ENCODE measurements at places on chromosomes 12 and 14. TPM values are rescaled to one million over a fixed set of nuclear protein-coding genes. Genes with fewer than 3 reads are reported as not detected.

Gene SLCO1B3
- polyA plus RNA-seq = not detected

Gene FLRT2
- polyA plus RNA-seq = 34.9 TPM

Gene TAMALIN
- not detected for polyA plus RNA-seq

Gene TAS2R7
- not detected for polyA plus RNA-seq

Gene CYP27B1
- 0.42 TPM for polyA plus RNA-seq

Gene ART4
- not detected for polyA plus RNA-seq

DNA sequence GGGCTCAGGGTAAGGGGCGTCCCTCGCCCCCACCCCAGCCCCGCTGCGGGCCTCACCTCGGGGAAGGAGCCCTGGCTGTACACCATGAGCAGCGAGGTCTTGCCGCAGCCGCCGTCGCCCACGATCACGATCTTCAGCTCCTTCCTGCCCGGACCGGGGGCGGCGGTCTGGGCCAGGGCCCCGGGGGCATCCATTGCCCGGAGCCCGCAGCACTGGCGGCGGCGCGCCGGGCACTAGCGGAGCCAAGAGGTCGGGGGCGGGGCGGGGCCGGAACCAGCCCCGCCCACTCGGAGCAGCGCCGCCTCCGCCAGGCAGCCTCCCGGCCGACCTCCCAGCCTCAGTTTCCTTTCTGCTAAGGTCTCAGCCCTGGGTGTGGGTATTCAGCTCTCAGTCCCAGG lies at the start of gene RHOF:
RHOF (minus strand) TSS at position 249 of the 398 bp plus-strand sequence; CDS start at position 194, 55 bp downstream.
- DNase-seq = peak; percentile 56

GRCh38 chr12:75922944-75923642 lies 108.5 kb downstream of the PHLDA1 start:
- DNase-seq = no peak

DNA sequence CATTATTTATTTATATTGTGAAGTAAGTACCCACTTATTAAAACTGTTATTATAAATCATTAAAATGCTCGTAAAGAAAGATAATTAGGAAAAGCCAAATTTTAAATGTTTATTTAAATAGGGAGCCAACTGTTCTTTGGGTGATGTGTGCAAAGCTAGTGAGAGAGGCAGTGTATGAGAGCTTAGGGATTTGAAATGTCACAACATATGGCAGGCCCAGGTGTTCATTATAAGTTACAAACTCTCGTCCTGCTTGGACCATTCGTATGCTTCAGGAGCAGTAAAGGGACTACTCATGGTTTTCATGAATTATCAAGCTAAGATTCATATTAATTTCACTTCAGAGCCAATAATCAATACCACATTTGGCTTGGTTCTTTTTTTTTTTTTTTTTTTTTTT lies 154.5 kb downstream of the TGFB3 start:
- DNase-seq = no peak

GRCh38 chr12:16112612-16113560 lies 164.6 kb downstream of the SLC15A5 start:
- DNase-seq = no peak

GRCh38 chr12:83827860-83828259 lies 1084.7 kb downstream of the SLC6A15 start:
- no peak for DNase-seq

DNA sequence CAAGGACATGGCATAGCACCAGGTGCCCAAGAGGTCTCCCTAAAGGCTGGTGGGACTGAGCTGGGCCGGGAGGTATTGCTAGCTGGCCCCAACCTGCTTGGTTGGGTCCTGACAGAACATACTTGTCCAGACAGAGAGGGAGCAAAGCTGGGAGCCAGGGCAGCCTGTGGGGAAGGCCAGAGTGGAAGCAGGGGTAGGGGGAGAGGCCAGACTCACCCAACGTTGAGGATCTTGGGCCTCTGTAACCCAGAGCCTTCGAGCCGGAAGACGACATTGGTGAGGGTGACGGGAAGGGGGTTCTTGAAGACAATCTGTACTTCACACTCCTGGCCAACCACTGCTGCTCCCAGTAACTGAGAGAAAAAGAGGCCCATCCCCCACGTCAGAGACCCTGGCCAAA lies 9.0 kb downstream of the TGM1 start:
- no peak for DNase-seq

GRCh38 chr12:109879351-109880042 lies 844 bp downstream of the GLTP start:
- peak; percentile 46 for DNase-seq

DNA sequence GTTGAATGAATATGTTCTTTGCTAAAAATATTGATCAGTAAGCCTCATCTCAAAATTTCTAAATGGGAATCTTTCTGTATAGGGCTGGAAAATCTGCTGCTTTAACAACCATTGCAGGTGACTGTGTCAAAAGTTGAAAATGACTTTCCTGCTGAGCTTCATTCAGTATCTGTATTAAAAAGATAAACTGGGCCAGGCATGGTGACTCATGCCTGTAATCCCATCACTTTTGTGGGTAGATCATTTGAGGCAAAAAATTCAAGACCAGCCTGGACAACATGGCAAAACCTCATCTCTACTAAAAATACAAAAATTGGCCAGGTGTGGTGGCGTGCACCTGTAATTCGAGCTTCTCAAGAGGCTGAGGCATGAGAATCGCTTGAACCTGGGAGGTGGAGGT lies 213.7 kb upstream of the SYT10 start:
- no peak for DNase-seq

- DNase-seq = peak; percentile 97
Measured at GRCh38 chr12:127393896-127394295, 873.1 kb upstream of the TMEM132C start.

- peak; percentile 29 for DNase-seq
Measured at GRCh38 chr12:45349916-45350315, 134.0 kb downstream of the ANO6 start.

GRCh38 chr12:88391556-88391955 lies 188.7 kb downstream of the KITLG start:
- DNase-seq = peak; percentile 90

DNA sequence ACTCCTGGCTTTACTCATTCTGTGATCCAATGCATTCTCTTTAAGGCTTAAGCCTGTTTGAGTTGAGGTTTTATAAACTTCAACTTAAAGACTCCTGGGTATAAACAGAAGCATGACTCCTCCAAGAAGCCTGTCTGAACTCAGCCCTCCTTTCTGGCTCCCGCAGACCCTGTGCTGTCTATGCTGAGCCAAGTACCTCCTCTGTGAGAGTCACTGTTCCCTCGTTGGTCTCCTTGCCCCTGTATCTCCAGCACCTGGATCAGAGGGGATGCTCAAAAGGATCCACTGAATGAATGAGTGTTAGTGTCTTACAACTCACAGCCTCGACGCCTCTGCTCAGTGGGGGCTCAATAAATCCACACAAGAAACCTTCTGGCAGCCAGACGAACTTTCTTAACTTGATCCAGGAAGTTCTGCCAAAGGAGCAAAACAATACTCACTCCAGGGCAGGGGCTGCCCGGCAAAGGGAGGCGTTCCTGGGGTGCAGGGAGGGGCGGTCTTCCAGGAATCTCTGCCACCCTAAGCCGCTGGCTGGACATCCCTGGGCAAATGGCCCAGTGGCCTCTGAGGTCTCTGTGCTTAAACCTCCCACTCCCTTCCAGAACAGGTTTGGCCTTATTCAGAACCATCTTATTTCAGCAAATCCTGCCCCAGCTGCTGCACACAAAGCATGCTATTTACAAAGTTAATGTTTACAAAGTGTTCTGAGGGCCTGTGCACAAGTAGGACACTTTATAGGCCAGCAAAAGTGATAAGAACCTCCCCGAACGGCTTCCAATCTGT lies 32.9 kb downstream of the MAP1LC3B2 start:
- DNase-seq = peak; percentile 54

DNA sequence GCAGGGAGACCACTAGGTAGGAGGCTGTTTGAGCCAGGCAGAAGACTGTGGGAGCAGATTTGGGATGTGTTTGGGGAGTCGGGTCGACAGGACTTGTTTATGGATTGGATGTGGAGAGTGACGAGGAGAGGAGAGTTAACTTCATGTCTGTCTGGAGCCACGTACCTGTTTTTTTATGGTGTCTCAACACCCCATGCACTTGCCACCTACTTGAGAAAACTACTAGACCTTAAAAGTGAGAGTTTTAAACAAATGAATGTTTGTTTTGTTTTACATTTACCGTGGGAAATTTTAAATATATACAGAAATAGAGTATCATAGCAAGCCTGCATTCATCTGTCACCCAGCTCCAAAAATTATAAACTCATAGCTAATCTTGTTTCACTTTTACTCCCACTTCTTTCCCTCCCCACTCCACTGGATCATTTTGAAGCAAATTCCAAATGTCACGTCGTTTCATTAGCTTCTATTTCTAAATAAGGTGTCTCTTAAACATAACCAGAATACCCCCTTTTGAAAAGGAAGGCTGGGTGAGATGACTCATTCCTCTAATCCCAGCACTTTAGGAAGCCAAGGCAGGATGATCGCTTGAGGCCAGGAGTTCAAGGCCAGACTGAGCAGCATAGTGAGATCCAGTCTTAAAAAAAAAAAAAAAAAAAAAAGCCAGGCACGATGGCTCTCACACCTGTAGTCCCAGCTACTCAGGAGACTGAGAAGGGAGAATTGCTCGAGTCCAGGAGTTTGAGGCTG lies 136.2 kb downstream of the ANO6 start:
- no peak for DNase-seq

- DNase-seq = no peak
Measured at GRCh38 chr12:599756-600155, 63.5 kb downstream of the NINJ2 start.

DNA sequence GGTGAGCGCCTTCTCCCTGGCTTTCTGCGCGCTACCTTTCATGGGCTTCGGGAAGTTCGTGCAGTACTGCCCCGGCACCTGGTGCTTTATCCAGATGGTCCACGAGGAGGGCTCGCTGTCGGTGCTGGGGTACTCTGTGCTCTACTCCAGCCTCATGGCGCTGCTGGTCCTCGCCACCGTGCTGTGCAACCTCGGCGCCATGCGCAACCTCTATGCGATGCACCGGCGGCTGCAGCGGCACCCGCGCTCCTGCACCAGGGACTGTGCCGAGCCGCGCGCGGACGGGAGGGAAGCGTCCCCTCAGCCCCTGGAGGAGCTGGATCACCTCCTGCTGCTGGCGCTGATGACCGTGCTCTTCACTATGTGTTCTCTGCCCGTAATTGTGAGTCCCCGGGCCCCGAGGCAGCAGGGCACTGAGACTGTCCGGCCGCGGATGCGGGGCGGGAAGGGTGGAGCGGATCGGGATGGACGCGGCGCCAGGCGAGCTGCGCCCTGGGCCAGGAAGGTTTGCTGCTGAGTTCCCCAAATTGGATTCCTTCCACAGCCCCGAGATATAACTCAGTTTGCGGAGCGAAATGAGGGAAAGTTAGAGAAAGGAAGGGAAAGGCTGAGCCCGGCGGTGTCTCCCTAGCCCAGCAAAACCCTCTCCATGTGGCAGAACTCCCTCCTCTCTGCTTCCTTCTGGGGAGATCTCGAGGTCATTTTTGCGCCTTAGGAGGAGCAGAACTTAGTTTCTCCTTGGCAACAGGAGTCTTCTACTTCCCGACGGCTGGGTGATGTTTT lies 972 bp downstream of the PTGDR start:
- DNase-seq = peak; percentile 61

- no peak for DNase-seq
Measured at GRCh38 chr12:14611640-14612203, 44.0 kb upstream of the PLBD1 start.

DNA sequence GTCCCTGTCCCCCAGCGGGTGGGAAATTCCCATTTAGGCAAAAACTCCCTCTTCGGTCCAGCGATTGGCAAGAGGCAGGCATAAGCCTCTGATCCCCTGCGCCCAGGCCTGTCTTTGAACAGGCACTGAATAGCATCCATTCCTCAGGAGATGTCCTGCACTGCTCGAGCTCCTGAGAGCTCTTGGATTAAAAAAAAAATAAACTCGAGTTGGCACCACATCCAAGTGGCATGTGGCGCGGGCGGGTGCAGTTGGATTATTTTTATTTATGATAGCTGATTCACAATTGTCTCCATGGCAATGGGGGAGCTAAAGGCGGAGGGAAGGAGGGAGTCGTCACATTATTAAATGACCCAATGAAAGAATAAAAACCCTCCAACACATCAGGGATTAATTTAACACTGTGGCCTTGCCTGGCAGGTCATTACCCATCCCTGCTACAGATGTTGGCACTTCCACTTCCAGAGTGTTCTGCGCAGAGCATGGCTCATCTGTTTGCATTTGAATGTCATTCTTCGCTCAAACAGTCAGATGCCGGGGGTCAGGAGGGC lies 207.2 kb downstream of the AACS start:
- peak; percentile 24 for DNase-seq

Data from GM23248 (cell line).